ENCODE measurements at places on chromosomes 5 and 9.
A peak's percentile ranks its signal among the peaks of the same experiment; 100 is the strongest.

DNA sequence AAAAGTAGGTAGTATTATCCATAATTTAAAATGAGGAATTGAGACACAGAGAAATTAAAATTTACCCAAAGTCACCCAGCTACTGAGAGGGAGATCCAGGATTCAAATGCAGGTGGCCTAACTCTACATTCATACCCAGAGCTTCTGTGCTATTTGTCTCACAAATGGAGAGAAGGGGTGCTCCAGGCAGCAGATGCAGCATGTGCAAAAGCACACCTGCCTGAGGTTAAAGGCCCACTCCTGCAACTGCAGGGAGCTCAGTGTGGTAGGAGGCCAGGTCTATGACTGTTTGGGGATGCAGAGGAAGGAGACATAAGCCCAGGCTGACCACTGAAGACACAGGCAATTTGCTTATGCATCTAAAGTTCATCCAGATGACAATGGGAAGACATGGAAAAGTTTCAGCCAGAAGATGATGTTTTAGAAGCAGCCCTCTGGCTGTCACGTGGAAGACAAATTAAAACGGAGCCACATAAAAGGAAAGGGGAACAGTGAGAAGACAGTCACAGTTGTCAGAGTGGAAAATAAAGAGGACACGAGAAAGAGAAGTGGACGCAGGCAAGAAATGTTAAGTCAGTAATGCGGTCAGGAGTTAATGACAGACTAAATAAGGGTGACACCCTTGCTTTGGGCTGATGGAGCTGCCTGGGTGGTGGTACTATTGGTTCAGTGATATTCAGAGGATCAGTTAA, 214.7 kb downstream of the EBF1 start:
- DNase-seq, result no peak

DNA sequence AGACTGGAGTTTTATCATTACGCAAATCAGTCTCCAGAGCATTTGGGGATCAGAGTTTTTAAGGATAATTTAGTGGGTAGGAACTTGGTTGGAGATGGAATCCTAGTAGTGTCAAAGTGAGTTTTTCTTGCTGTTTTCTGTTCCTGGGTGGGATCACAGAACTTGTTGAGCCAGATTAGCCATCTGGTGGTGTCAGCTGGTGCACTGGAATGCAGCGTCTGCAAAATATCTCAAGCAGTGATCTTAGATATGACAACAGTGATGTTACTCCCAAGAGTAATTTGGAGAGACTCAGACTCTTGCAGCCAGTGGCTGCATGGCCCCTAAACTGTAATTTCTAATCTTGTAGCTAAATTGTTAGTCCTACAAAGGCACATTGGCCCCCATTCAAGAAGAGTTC, 1257.8 kb downstream of the MAT2B start:
- DNase-seq, result no peak

- DNase-seq, result no peak
These were observed 137.3 kb upstream of the ACO1 start for GRCh38 chr9:32247168-32247567.

GRCh38 chr9:21381448-21382339, 3.5 kb downstream of the IFNA2 start:
- DNase-seq, result peak; percentile 36

GRCh38 chr5:144103611-144104485, 66.6 kb downstream of the YIPF5 start:
- no peak for DNase-seq

DNA sequence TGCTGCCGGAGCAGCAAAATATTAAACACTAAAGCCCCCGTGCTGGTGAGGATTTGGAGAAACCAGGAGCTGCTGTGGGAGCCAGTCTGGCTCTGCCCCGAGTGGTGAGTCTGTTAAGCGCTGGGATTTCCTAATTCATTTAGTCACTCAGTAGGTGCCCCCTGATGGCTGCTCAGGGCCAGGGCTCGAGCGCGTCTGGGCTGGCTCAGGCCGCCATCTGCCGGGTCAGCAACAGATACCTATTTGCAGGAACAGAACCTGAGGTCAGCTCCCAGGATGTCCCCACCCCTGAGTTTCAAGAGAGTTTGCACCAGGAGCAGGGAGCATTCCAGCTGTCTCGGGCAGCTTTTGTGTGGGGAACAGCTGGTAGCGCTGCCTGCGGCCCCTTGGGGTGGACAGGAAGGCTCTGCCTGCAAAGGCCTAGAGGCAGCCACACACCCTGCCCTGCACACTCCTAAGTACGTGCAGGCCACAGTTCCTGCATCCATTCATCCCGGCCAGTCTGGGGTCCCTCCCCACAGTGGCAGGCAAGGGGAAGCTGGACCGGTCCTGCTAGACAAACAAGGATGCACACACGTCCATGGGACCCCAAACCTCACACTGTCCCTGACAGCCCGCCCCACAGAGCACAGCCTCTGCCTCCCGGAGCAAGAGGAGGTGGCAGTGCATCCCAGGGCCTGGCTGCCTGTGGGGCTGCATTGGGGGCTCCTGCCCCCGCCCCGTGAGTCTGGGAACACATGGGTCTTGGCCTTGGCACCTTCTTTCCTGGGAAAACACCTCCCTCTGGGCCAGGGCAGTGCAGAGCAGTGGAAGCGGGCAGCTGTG, 83.7 kb downstream of the ADAMTS2 start:
- peak; percentile 75 for DNase-seq

GRCh38 chr9:120398286-120398685, 181.7 kb downstream of the CDK5RAP2 start:
- no peak for DNase-seq

DNA sequence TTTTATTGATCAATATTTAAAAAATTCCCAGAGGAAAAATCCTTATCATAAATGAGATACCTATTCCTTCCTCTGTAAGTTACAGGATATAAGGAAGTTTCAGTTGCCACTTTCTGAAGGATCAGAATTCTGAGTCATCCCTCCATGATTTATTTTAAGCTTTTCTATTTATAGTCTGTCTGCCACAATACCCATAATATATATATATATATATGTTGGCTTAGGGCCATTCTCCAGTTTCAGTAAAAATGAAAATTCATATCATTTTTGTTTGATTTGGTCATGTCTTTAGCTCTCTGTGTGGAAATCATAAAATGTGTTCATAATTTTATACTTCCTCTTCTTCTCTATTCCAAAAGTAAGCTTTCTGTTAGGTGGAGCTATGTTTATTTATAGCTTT, 215.8 kb upstream of the CYLC2 start:
- DNase-seq, result no peak

- no peak for DNase-seq
These were observed 228.5 kb downstream of the COMMD10 start for GRCh38 chr5:116313366-116313765.

DNA sequence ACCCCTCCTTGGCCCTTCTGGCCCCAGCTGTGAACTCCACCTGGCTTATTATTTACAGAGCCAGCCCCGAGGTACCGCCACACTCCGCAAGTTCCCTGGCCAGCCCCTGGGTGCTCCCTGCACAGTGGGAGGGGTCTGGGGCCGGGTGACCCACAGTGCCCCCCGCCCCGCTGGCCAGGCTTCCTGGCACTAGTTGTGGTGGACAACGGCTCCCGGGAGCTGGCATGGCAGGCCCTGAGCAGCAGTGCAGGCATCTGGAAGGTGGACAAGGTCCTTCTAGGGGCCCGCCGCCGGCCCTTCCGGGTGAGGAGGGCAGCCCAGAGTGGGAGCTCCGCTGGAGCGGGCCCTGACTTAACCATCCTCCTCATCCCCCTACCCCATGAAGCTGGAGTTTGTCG, 3.9 kb downstream of the MAMDC4 start:
- no peak for DNase-seq

DNA sequence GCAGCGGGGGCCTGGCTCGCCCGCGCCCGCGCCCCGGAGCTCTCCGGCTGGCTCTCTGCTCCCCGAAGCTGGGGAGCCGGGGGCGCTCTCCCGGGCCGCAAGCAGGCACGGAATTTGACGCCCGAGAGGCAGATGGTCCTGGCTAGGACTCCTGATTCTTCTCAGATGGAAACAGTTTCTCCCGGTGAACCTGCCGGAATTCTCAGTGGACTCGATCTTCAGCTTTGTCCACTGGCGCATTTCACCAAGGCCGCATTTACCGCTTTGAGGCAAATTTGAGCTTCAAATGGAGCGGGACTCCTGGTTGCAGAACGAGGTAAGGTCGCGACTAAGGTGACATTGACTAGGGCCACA, 305.7 kb upstream of the KCNN2 start:
- DNase-seq, result no peak

GRCh38 chr9:129612815-129613519, 7.9 kb downstream of the C9orf50 start:
- no peak for DNase-seq

- no peak for DNase-seq
These were observed 15.6 kb upstream of the BICD2 start for GRCh38 chr9:92780206-92780605.

DNA sequence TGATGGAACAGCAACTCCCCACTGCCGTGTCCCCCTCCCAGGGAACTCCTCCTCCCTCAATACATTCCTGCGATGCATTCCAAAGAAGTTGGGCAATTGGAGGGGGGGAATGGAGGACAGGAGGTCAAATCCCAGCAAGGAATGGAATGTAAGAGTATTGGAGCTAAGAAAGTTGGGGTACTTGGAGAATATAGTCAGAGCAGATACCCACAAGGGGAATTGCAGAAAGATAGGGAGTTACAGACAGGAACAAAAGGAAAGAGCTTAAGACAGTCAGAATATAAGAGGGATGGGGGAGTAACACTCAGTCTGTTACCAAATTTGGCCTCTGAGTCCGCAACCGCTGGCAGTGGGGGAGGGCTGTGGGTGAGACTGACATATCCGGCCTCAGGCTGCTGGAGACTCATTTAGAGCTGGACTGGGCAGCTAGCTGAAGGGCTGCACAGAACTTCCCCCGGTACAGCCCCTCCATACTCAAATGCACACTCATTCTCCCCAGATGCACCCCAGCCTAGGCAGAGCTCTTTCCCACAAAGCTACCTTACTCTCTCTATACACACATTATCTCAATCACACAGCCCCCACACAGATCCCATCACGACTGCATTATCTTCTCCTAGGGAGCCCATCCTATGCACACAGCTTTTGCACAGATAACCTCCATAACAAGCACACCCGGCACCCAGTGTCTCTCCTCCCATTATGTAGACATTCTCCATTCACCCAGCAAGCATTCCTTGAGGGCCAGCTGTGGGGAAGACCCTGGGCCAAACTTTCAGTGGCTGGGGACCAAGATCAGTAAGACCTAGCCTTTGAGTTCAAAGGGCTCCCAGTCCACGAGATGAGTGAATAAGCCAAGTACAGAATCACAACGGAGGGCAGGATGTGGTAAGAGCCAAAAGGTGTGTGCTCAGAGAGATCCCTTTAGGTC, 3.7 kb downstream of the TLN1 start:
- peak; percentile 91 for DNase-seq

DNA sequence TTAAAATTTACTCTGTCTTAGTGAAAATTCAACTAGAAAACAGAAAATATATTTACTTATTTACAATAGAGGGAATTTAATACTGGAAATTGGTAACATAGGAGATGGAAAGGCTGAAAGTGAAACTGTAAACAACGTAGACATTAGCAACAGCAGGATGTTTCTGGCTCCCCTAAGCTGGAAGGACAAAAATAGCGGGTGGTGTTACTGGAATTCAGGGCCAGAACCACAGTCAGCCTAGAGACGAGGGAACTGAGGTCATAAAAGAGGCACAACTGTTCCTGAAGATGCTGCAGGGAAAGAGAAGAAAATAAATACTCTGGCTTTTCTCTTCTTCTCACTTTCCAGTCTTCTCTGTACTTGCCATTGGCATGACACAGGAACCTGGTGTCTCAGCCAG, 80.4 kb upstream of the NIPBL start:
- DNase-seq, result no peak

DNA sequence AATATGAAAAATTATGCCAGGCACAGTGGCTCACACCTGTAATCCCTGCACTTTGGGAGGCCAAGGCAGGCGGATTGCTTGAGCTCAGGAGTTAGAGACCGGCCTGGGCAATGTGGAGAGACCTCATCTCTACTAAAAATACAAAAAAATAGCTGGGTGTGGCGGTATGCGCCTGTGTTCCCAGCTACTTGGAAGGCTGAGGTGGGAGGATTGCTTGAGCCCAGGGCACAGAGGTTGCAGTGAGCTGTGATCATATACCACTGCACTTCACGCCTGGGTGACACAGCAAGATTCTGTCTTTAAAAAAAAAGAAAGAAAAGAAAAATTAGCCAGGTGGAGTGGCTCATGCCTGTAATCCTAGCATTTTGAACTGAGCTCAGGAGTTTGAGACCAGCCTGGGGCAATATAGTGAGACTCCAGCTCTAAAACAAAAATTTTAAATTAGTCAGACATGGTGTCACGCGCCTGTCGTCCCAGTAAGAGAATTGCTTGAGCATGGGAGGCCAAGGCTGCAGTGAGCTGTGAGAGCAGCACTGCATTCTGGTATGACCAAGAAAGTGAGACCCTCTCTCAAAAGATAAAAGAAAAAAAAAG, 18.0 kb downstream of the PLAA start:
- DNase-seq, result no peak

Data from HepG2 (cell line).